A673 (cell line): ENCODE measurements at places on chromosomes 13 and 19. TPM values are rescaled to one million over a fixed set of nuclear protein-coding genes. Genes with fewer than 3 reads are reported as not detected.

GRCh38 chr19:43723588-43723987 lies 7.7 kb downstream of the IRGC start:
- H3K27ac ChIP-seq, result no peak overlapping the region
- no peaks in the 10 kb centered on the region for H3K36me3 ChIP-seq
- H3K27me3 ChIP-seq, result no peaks in the 10 kb centered on the region

DNA sequence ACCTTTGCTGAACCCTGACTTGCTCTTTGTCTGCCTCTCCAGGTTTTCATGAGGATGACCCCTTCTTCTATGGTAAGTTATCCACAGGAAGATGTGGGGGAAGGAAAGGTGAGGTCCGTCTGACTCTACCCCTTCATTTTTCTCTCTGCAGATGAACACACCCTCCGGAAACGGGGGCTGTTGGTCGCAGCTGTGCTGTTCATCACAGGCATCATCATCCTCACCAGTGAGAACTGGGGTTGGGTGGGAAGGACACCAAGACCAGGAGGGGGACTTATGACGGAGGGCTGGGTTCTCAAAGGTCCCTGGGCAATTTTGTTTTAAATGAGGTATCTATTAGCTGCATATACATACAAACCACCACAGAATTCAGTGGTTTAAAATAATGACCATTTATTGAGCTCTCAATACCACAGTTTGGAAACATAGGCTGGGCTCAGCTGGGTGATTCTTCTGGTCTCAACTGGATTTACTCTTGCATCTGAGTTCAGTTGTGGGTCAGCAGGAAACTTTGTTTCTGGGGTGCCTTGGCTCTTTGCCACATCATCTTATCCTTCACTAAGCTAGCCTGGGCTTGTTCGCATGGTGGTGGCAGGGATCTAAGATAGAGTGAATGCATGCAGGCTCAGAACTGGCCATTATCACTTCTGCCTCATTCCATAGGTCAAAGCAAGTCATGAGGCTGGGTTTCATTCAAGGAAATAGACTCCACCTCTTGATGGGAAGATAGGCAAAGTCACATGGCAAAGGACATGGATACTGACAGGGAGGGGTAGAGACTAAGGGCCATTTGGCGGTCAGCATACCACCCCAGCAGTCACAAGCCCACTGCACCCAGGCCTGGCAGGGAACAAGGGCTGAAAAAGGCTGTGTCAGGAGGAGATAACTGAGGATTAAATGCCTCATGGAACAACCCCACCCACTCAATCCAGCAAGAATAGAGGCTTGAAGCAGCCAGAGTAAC lies 11.8 kb downstream of the FXYD5 start:
- H3K36me3 ChIP-seq, result no peaks in the 10 kb centered on the region
- DNase-seq, result no peak
- H3K27ac ChIP-seq, result no peak overlapping the region
- H3K27me3 ChIP-seq, result no peaks in the 10 kb centered on the region
- no peaks in the 10 kb centered on the region for H3K4me1 ChIP-seq
- H3K4me3 ChIP-seq, result no peak overlapping the region

GRCh38 chr13:38980750-38981078 lies 9.9 kb downstream of the STOML3 start:
- no peak overlapping the region for H3K4me3 ChIP-seq
- no peak overlapping the region for H3K27ac ChIP-seq
- H3K4me1 ChIP-seq, result no peaks in the 10 kb centered on the region
- H3K36me3 ChIP-seq, result no peaks in the 10 kb centered on the region

DNA sequence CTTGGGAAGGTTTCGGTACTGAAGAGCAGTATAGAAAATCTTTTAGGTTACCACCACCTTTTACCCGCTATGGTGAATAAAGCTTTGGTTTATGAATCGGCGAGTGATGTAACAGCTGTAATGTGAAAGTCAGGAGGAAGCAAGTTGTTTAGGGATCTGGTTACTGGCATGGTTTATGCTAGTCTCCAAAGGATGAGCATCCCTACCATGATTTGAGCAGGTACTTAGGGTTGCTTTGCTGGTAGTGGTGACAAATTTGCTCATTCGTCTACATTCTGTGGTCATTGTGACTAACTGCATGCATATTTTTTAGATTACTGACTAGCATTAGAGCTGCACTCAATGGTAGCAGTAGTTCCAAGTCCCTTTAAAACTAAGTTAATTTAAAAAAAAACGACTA lies 104.1 kb downstream of the FRY start:
- no peaks in the 10 kb centered on the region for H3K4me1 ChIP-seq
- DNase-seq, result no peak
- H3K27ac ChIP-seq, result no peak overlapping the region
- H3K27me3 ChIP-seq, result no peaks in the 10 kb centered on the region

- no peaks in the 10 kb centered on the region for H3K27me3 ChIP-seq
- H3K27ac ChIP-seq, result no peak overlapping the region
- H3K4me1 ChIP-seq, result no peaks in the 10 kb centered on the region
- DNase-seq, result no peak
- no peak overlapping the region for H3K4me3 ChIP-seq
Measured at GRCh38 chr13:49063011-49063410, 87.3 kb downstream of the FNDC3A start.

DNA sequence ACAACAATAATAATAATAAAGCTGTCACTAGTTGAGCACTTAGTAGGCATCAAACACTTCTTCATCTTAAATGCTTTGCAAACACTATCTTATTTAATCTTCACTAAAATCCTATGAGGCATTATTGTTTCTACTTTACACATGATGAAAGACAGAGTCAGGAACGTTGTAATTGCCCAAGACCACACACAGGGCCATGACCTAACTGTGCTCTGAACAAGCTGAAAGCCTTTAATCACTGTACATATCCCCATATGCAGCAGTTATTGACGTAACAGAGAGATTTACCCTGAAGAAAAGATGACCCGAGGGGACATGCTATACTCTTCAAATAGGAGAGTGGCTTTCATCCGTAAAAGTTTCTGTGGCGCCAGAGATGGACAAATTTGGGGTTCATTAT lies 53.0 kb downstream of the SACS start:
- H3K27ac ChIP-seq, result no peak overlapping the region
- no peak overlapping the region for H3K4me3 ChIP-seq
- H3K27me3 ChIP-seq, result no peaks in the 10 kb centered on the region
- no peak for DNase-seq
- no peaks in the 10 kb centered on the region for H3K36me3 ChIP-seq

DNA sequence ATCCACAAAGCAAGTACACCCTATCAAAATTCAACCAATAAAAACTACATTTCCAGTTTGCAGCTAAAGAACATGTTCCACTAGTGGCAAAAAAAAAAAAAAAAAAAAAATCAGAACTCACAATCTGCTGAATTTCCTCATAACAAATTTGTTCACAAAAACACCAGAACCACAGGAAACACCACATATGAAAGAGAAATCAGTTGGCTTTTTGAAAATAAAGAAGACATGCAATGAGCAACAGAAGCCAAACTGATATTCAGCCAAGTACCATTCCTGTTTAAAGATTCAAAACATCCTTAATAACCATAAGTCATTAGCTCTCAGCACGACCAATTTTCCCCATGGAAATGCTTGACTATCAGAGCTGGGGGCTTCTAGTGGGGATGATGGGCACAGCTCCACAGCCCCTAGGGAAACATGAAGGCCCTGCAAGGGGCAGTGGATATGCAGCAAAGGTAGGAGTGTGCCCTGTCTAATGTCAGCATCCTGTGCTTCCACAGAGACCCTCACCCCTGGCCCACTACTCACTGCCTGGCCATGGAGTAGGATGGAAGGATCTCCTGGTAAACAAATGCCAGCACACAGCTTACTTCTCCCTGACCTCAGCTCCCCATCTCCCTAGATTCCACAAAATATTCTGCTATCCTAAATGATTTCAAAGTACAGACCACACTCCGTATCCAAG lies 74.0 kb upstream of the DOCK9 start:
- no peak for DNase-seq
- H3K4me1 ChIP-seq, result no peaks in the 10 kb centered on the region
- H3K4me3 ChIP-seq, result no peak overlapping the region
- no peaks in the 10 kb centered on the region for H3K36me3 ChIP-seq

- H3K27me3 ChIP-seq, result no peaks in the 10 kb centered on the region
- peak overlapping the region; percentile 60 for H3K27ac ChIP-seq
- peaks cover 42% of the 10 kb centered on the region for H3K4me1 ChIP-seq
- H3K4me3 ChIP-seq, result no peak overlapping the region
- peak; percentile 35 for DNase-seq
- H3K36me3 ChIP-seq, result peaks cover 20% of the 10 kb centered on the region
Measured at GRCh38 chr19:39347332-39348164, 5.3 kb downstream of the SAMD4B start.

DNA sequence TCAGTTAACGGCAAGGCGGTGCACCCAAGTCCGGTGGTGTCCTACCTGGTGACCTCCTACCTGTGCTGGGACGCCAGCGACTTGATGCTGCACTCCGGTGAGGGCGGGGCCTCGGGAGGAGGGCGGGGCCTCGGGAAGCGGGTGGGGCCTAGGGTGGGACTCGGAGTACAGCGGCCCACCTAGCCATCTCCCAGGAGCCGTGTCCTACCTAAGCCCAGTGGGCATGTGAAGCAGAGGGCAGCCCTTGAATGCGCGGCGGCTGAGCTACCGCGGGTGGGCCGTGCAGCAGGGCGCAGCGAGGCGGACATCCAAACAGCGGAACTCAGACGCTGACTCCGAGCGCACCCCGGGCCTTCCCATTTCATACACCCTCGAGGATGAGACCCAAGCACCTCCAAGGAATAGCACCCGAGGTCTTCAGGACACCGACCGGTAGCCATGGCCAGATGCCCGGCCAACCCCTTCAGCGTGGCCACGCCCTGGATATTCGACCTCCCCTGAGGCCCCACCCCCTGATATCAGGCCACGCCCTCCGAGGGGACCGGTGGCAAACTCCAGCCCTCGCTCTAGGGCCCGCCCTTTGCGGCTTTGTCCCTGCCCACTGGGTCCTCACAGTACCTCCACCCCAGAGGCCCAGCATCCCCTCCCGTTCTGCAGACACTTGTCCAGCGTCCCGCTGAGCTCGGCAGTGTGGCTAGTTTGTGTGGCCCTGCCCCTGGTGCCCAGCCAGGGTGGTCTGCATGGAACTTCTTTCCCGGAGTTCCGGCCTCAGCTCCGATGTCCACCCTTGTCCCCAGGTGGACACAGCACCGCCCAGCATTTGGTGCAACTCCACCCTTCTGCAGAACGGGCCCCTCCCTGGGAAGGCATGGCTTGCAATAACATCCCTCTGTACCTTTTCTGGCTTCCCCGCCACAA lies 5.4 kb downstream of the KLK1 start:
- no peaks in the 10 kb centered on the region for H3K4me1 ChIP-seq
- peaks cover 7% of the 10 kb centered on the region for H3K27me3 ChIP-seq
- peak; percentile 53 for DNase-seq
- no peak overlapping the region for H3K27ac ChIP-seq
- no peaks in the 10 kb centered on the region for H3K36me3 ChIP-seq

- H3K4me1 ChIP-seq, result peaks cover 9% of the 10 kb centered on the region
- peak; percentile 7 for DNase-seq
- H3K27me3 ChIP-seq, result no peaks in the 10 kb centered on the region
- peak overlapping the region; percentile 95 for H3K27ac ChIP-seq
- no peaks in the 10 kb centered on the region for H3K36me3 ChIP-seq
Measured at GRCh38 chr13:49791315-49791710, 1.2 kb downstream of the KPNA3 start.

DNA sequence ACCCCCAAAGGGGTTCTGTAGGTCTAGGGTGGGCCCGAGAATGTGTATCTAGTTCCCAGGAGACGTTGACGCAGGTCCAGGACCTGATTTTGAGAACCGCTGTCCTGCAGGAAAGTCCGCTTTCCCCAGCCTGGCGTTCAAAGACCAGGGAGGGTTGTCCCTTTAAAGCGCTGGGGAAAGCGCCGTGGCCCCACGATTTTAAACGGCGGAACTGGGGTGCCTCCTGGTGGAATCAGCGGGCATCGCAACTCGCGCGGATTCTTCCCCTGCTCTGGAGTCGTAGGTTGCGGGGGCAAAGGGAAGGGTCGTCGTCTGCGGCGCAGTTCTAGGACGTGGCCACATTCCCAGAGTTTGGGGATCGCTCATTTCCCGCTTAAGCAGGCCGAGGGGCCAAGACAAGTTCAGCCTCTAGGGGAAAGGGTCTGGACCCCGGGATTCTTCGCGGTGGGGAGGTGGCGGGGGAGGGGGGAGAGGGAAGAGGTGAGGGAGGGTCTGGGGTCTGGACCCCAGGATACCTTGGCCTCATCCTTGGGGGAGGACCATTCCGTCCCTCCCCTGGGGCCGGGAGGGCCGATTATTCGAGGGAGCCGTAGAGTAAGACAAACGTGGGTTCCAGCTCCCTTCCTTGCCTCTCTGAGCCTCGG lies 7.7 kb downstream of the PNMA8B start:
- no peaks in the 10 kb centered on the region for H3K4me1 ChIP-seq
- H3K27me3 ChIP-seq, result no peaks in the 10 kb centered on the region
- peak overlapping the region; percentile 37 for H3K4me3 ChIP-seq
- peak; percentile 83 for DNase-seq
- no peak overlapping the region for H3K27ac ChIP-seq
- H3K36me3 ChIP-seq, result no peaks in the 10 kb centered on the region

- H3K36me3 ChIP-seq, result no peaks in the 10 kb centered on the region
- no peak overlapping the region for H3K27ac ChIP-seq
- no peaks in the 10 kb centered on the region for H3K4me1 ChIP-seq
- peak; percentile 89 for DNase-seq
- no peak overlapping the region for H3K4me3 ChIP-seq
Measured at GRCh38 chr19:7340959-7341837, 7.5 kb upstream of the ARHGEF18 start.

- peaks cover 17% of the 10 kb centered on the region for H3K4me1 ChIP-seq
- H3K27ac ChIP-seq, result no peak within 1 kb of the TSS
- no peaks in the 10 kb centered on the region for H3K27me3 ChIP-seq
- no peak for DNase-seq
Measured at GRCh38 chr13:45615501-45616101, at the start of gene ERICH6B. TSS of gene ERICH6B (minus strand) at chr13:45615739. CDS start at chr13:45597005, 18,734 bp downstream.

DNA sequence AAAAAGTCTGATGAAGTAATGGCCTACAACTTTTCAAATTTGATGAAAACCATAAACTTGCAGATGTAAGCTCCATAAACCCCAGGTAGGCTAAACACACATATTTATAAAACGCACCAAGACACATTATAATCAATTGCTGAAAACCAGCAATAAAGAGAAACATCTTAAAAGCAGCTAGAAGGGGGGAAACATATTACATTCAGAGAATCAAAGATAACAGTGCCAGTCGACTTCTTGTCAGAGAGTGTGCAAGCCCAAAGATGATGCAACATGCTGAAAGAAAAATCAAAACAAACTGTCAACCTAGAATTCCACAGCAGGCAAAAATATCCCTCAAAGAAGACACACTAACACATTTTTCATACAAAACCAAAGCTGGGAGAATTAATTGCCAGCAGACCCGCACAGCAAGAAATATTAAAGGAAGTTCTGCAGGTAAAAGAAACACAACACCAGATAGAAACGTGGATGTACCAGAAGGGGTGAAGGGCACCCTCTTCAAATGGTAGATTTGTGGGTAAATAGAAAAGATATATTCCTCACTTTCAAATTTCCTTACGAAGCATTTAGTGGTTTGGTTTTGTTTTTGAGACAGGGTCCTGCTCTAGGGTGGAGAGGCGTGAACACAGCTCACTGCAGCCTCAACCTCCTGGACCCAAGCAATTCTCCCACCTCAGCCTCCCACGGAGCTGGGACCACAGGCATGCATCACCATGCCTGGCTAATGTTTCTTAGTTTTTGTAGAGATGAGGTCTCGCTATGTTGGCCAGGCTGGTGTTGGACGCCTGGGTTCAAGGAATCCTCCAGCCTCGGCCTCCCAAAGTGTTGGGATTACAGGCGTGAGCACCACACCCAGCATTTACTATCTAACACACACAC lies 16.5 kb upstream of the ATP1A3 start:
- H3K4me1 ChIP-seq, result peaks cover 14% of the 10 kb centered on the region
- H3K27me3 ChIP-seq, result no peaks in the 10 kb centered on the region
- DNase-seq, result peak; percentile 37
- H3K36me3 ChIP-seq, result no peaks in the 10 kb centered on the region
- no peak overlapping the region for H3K4me3 ChIP-seq

Gene PRTN3
- total RNA-seq, result not detected in 2 replicates

Gene ZNF112
- 7.8 and 8.2 TPM in 2 replicates for total RNA-seq

Gene C1QTNF9B
- not detected in 2 replicates for total RNA-seq

Gene ZNF581
- total RNA-seq, result 37.1 and 38.4 TPM in 2 replicates

Gene TJP3
- total RNA-seq, result 0.63 TPM in 1 of 2 replicates, not detected in the other

Gene PTBP1
- total RNA-seq, result 713 and 800 TPM in 2 replicates
